ENCODE measurements at places on chromosomes 3 and 15. TPM values are rescaled to one million over a fixed set of nuclear protein-coding genes. Genes with fewer than 3 reads are reported as not detected.
A peak's percentile ranks its signal among the peaks of the same experiment; 100 is the strongest.

DNA sequence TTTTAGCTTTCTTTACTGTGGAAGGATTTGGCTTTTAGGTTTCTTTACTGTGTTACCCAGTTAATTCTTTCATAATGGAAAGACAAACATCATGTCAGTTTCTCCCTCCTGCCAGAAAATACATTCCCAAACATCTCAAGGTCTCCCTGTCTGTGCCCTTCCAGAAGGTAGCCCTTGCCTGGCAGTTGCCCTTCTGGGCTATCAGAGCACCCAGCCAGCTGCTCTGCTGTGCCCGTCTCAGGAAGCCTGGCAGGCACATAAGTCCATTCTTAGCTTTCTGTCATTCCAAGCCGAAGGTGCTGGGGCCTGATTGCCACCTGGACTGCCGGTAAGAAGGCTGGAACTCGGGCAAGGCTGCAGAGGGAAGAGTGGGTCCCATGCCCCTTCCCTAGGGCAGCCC, 203.4 kb downstream of the SLCO3A1 start:
- DNase-seq: no peak
- H3K27ac ChIP-seq: no peak overlapping the region
- no peaks in the 10 kb centered on the region for H3K4me1 ChIP-seq

GRCh38 chr15:97688886-97689285, 271.6 kb upstream of the ARRDC4 start:
- no peak overlapping the region for H3K27ac ChIP-seq
- peaks cover 5% of the 10 kb centered on the region for H3K4me1 ChIP-seq
- no peak overlapping the region for H3K4me3 ChIP-seq
- peaks cover 51% of the 10 kb centered on the region for H3K27me3 ChIP-seq

MME gene
- 0.93 TPM for total RNA-seq

POLR2M gene
- total RNA-seq: 57.0 TPM

ISLR2 gene
- total RNA-seq: 0.14 TPM

CPNE9 gene
- total RNA-seq: 0.69 TPM

- peaks cover 3% of the 10 kb centered on the region for H3K27me3 ChIP-seq
- DNase-seq: no peak
- no peak overlapping the region for H3K4me3 ChIP-seq
- no peaks in the 10 kb centered on the region for H3K4me1 ChIP-seq
- no peak overlapping the region for H3K27ac ChIP-seq
- H3K36me3 ChIP-seq: no peaks in the 10 kb centered on the region
Measured at GRCh38 chr15:91516866-91517265, 336.6 kb upstream of the SLCO3A1 start.

TNIK gene
- total RNA-seq: 15.7 TPM

GRCh38 chr3:53843195-53844177, 2.7 kb downstream of the CHDH start:
- peaks cover 5% of the 10 kb centered on the region for H3K27me3 ChIP-seq
- H3K4me3 ChIP-seq: peak overlapping the region; percentile 25
- peaks cover 33% of the 10 kb centered on the region for H3K4me1 ChIP-seq
- no peak for DNase-seq
- peak overlapping the region; percentile 94 for H3K27ac ChIP-seq

RTF1 gene
- total RNA-seq: 58.7 TPM
